ENCODE measurements at places on chromosomes 5 and 9.

GRCh38 chr9:19127871-19128500 lies 694 bp upstream of the PLIN2 start:
- no peak for DNase-seq

- DNase-seq: no peak
These were observed 25.9 kb downstream of the ROPN1L start for GRCh38 chr5:10467281-10468198.

DNA sequence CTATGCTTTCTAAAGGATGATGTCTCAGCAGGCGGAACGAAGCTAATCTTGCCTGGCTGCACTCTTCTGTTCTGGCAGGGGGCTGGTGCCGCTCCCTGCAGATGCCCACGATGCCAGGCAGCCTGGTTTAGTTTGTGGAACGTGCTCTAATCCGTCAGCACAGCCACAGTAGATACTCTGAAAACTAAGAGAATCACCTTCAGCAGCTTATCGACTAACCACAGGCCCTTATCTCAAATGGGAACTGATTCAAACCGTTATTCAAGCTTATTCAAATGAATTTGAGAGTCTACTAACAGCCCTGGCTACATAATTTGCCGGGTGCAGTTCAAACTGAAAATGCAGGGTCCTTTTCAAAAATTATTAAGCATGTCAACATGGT lies 246.6 kb upstream of the ANKRD55 start:
- no peak for DNase-seq

DNA sequence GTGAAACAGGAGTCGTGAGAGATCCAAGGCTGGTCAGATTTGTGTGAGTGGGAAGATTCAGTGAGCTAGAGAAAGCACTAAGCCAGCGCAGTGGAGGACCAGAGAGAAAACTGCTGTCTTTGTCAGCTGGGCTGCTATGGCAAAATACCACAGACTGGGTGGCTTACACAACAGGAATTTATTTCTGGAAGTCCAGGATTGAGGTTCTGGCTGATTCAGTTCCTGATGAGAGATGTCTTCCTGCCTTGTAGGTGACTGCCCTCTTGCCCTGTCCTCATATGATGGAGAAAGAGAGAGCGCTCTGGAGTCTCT lies 24.2 kb upstream of the ANKRD33B start:
- DNase-seq: no peak

GRCh38 chr9:116361547-116361946 lies 208.0 kb downstream of the PAPPA start:
- DNase-seq: no peak

DNA sequence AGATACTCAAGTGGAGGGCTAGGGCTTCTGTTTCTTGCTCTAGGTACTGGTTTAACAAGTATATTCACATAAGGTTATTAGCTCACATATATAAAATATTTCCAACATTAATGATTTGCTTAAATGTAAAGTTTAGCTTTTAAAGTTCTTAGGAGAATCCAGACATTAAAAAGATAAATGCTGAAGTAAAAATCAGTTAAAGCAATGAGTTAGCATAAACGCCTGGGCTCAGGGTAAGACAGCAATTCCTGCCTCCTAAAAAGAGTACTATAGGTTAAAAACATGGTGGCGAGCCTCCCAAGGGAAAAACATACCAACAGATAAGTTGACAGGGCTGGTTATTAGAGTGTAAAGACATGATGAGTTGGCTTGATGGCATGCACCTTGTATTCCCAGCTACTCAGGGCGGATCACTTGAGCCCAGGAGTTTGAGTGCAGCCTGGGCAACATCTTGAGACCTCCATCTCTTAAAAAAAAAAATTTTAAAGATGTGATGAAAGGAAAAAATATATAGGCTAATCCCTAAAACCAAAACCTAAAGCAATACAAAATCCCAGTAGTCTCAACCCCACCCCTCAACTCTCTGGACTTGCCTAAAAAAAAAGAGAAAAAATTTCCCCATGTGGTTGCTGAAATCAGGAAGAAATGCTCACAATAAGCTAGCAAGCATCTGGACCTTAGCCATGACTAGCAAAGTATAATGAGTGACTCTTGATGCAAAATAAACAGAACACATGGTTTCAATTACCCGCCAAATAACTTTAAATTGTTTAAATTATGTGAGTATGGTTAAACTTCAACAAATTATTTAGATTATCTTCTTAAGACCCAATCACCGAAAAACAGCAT lies 3.6 kb downstream of the GOLPH3 start:
- DNase-seq: no peak

DNA sequence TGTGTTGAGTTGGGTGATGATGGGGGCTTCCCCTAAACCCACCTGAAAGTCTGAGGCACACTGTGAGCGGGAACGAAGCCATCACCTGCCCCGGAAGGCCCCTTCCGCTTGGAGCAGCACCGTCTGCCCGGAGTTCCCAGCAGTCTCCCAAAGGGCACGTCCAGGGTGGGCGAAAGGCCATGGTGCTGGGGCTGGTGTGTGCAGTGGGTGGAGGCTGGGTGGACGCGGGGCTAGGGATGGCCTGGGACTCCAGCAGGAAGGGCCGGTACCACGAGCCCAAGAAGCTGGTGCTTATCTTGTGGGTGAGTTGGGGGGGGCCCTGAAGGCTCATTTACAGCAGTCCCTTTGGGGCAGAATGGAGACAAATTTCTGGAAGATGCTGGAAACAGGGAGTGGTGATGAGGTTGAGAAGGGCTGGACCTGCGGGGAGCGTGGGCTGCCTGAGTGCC lies 4.6 kb downstream of the FLT4 start:
- no peak for DNase-seq

DNA sequence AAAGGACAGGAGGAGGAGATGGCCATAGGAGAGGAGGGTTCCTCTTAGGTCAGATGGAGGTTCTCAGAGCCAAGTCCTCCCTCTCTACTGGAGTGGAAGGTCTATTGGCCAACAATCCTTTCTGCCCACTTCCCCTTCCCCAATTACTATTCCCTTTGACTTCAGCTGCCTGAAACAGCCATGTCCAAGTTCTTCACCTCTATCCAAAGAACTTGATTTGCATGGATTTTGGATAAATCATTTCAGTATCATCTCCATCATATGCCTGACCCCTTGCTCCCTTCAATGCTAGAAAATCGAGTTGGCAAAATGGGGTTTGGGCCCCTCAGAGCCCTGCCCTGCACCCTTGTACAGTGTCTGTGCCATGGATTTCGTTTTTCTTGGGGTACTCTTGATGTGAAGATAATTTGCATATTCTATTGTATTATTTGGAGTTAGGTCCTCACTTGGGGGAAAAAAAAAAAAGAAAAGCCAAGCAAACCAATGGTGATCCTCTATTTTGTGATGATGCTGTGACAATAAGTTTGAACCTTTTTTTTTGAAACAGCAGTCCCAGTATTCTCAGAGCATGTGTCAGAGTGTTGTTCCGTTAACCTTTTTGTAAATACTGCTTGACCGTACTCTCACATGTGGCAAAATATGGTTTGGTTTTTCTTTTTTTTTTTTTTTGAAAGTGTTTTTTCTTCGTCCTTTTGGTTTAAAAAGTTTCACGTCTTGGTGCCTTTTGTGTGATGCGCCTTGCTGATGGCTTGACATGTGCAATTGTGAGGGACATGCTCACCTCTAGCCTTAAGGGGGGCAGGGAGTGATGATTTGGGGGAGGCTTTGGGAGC lies 3.1 kb downstream of the EGR1 start:
- DNase-seq: no peak

DNA sequence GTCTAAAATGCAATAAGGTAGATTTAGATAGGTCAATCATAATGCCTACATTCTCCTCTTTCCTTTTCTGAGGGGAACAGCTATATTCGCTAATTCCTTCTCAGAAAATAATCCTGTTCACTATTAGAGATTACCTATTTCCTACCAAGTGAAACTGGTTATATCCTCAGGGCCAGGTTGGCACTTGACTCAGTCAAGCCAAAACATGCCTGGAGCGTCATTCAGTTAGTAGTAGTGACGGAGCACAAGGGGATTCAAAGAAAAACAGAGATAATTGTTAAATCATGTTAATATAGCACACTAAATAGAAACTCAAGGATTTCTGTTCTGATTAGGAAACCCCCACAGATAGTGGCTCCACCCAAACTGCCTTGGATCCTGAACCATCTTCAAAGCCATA lies 515.4 kb upstream of the PTPRD start:
- DNase-seq: no peak

DNA sequence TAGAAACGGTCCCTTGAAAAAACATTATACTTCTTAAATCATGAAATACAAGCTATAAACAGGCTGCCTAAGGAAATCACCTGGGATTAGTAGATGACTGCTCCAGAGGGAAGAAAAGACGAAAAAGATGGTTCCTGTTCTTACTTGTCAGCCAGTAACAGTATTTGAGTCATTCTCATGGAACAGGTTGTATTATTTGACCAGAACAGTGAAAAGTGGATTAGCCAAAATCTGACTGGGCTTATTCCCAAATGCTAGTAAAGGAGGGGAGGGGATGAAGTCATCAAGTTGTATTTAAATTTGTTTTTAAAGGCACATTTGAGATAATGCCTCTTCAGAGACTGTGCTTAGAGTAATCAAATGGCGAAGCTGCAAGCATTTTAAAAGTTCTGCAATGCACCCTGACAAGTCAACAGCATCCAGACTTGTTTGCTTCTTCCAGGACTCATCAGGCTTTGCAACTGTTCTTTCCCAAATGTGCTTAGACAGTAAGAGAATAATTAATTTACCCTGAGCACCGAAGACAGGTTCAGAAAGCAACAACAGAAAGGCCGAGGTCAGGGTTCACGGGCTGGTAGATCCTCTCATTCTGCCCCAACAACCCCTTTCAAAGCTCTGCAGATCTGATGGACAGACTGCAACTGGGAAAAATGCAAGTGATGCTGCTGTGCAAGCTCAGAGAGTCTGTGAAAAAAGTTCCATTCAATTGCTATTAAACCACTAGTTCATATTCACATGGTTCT lies 800.6 kb downstream of the KCTD16 start:
- no peak for DNase-seq

DNA sequence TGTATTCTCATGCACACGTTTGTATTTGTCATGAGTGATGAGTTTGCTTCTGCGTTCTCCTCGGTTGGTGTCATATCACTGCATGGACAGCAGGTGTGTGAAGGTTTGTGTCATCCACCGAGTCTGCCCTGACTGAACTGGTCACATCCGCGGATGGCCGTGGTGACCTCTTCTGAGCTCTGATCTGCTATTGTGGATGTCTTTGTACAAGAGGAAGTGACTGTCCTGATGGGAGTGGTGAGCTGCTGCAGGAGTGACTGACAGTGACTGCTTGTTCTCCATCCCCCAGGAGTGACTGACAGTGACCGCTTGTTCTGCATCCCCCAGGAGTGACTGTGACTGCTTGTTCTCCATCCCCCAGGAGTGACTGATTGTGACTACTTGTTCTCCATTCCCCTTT lies 69.9 kb downstream of the EHMT1 start:
- no peak for DNase-seq

DNA sequence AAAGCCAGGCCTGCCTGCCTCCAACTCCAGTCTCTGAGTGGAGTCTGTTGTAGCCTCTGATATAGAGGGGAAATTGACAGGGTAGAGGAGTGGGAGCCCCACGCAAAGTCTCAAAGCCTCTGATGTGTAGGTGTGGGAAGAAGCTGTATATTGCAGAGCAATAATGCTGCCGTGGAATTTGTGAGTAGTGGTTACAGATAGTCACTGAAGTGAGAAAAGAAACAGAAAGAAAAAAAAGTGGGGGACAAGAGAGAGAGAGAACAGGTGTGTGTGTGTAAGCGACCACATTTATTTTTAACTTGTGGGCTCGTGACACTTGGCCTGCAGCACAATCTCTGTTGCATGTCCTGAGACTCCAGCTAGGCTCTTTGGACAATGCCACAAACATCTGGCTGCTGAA lies 227.8 kb downstream of the NSG2 start:
- DNase-seq: no peak

GRCh38 chr5:98096155-98096554 lies 677.3 kb upstream of the RGMB start:
- DNase-seq: no peak

DNA sequence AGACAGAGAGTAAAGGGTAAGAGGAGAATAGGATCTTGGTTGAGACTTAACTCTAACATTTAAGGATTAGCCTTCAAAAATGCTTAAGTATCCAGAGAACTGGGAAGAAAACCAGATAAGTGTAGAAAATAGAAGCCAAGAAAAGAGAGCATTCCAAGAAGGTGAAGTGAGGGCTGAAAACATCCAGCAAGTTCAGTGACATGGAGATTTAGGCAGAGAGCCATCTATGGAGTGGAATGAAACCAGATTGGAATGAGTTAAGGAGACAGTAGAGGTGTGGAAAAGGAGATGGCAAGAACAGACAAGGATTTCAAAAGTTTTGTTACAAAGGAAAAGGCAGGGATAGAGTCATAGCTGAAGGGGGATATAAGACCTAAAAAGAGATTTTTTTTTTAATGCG lies 188.1 kb downstream of the TRPM3 start:
- no peak for DNase-seq

GRCh38 chr5:36596247-36596646 lies 10.2 kb upstream of the SLC1A3 start:
- DNase-seq: no peak

DNA sequence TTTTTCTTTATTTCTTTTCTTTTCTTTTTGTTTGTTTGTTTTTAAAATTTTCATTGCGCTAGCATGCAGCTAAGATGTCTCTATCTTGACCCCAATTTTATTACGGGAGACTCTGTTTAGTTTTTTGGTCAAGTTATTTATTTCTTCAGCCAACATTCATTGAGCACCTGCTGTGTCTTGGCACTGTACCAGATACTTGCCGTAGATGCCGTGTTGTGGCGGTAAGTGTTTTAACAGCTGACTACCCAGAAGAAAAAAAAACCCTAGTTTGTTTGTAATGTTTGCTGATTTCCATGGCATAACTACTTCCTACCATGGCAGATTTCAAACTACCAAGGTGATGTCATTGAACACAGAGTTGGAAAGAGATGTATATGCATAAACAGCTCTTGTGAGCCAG lies 65.0 kb downstream of the UGCG start:
- DNase-seq: no peak

- no peak for DNase-seq
These were observed 26.2 kb upstream of the ACOT12 start for GRCh38 chr5:81420039-81420667.

DNA sequence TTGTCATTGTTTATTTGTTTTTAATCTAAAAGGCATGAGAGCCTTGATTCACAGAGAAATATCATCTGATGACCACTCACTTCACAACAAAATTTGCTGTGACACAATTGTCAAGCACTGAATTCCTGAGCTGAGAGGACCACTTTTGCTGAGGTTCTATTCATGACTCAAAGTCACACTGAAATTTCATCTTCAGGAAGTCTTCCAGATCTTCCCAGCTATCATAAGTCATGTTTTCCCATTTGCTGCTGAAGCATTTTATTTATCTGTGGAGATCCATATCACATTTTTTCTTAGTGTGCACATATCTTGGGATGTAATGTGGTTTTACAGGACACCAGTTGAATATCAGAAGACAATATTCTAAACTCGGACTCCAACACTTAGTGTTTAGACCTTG lies 255.1 kb upstream of the TRIM32 start:
- DNase-seq: no peak

- no peak for DNase-seq
These were observed 24.3 kb upstream of the PLIN2 start for GRCh38 chr9:19151425-19152159.
